ENCODE measurements at places on chromosomes 6 and 20.

GRCh38 chr6:43219814-43220213 lies 9.5 kb downstream of the DNPH1 start:
- no peak for DNase-seq

DNA sequence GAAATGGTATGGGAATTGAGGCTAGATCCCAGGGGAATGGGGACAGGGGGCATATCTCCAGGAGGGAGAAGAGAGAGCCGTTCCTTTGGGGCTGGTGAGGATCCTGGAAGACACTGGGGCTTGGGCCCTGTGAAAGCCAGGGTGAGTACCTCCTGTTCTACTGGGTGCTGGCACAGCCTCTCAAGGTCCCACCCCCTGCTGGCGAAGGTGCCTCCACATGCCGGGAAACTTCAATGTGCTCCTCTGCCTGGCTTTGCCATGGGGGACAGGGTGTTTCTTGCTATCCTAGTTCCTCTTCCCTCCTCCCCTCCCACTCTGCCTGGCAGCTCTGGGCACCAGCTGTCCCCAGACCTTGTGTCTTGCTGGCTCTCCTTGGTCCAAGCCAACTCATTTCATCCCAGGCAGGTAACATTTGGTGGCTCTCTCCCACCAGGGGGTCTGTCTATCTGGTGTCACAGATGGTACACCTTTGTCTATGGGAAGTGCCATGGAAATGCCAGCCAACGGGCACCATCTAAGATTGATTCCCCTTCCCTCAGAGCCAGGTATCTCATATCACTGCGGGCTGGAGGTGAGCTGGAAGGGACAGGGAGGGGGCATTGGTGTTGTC lies 56.8 kb downstream of the MDGA1 start:
- no peak for DNase-seq

GRCh38 chr6:46407246-46407645 lies 84.0 kb downstream of the RCAN2 start:
- DNase-seq, result no peak

GRCh38 chr20:57395111-57395966 lies 4.1 kb downstream of the RBM38 start:
- DNase-seq, result no peak

DNA sequence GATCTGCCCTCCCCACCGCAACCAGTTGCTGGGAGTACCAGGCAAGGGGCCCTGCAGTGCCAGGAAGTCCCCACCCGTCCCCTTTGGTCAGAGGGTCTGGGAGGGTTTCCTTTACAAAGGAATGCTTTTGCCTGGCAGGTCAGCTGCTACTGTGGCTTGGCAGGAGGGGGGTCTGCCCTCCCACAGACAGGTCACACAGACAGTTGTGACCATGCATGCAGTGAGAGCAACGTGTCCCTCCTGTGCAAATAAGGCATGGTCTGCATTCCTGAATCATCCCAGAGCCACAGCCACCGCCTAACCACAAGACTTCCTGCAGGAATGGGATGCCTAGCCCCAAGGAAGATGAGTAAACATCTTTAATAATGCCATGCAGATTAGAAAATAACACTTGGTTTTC lies 439 bp upstream of the F13A1 start:
- no peak for DNase-seq
